ENCODE measurements at places on chromosomes 16 and 17. TPM values are rescaled to one million over a fixed set of nuclear protein-coding genes. Genes with fewer than 3 reads are reported as not detected.

SLC16A13 gene
- not detected for total RNA-seq

KRTAP9-2 gene
- total RNA-seq: not detected

PRCD gene
- total RNA-seq: not detected

RAI1 gene
- 12.7 TPM for total RNA-seq

KRT9 gene
- total RNA-seq: not detected

GPR139 gene
- not detected for total RNA-seq

DNA sequence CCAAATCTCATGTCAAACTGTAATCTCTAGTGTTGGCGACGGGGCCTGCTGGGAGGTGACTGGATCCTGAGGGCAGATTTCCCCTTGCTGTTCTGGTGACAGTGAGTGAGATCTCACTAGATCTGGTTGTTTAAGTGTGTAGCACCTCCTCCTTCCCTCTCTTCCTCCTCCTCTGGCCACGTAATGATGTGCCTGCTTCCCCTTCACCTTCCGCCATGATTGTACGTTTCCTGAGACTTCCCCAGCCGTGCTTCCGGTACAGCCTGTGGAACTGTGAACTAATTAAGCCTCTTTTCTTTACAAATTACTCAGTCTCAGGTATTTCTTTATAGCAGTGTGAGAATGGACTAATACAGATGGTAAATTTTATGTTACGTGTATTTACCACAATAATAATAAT lies 49.2 kb downstream of the METTL16 start:
- H3K27ac ChIP-seq: no peak overlapping the region
- H3K36me3 ChIP-seq: peaks cover 20% of the 10 kb centered on the region
- DNase-seq: no peak
- H3K27me3 ChIP-seq: no peaks in the 10 kb centered on the region

DNA sequence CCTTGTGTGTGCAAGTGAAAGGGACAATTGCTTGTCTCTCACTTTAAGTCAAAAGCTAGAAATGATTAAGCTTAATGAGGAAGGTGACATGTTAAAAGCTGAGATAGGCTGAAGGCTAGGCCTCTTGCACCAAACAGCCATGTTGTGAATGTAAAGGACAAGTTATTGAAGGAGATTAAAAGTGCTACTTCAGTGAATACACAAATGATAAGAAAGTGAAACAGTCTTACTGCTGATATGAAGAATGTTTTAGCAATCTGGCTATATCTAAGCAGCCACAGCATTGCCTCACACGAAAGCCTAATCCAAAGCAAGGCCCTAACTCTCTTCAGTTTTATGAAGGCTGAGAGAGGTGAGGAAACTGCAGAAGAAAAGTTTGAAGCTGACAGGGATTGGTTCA lies 71.0 kb downstream of the CDRT15 start:
- no peaks in the 10 kb centered on the region for H3K36me3 ChIP-seq
- H3K27me3 ChIP-seq: no peaks in the 10 kb centered on the region
- no peaks in the 10 kb centered on the region for H3K4me1 ChIP-seq
- DNase-seq: no peak
- no peak overlapping the region for H3K27ac ChIP-seq

- H3K4me3 ChIP-seq: no peak overlapping the region
- no peak for DNase-seq
- no peaks in the 10 kb centered on the region for H3K4me1 ChIP-seq
- H3K36me3 ChIP-seq: peaks cover 55% of the 10 kb centered on the region
- H3K27me3 ChIP-seq: no peaks in the 10 kb centered on the region
These were observed 7.8 kb downstream of the ACSF3 start for GRCh38 chr16:89101303-89102040.

DNA sequence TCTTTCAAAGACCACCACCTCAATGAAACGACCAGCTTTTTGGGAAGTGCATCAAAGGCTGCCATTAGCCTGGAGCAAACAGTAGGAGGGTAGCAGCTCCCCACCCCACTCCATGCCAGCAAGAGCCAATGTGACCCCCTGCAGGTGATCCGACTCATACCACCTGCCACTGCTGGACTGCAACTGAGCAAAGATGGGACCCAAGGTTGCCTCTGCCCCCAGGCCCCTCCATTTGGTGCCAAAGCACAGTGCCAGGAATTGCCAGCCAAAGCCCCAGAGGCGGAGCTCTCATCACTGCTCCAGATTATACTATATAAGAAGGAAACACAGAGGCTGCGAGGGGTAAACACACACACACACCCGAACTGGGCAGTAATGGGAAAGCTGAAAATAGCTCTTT lies 8.3 kb downstream of the PITPNM3 start:
- H3K4me1 ChIP-seq: no peaks in the 10 kb centered on the region
- DNase-seq: no peak
- no peaks in the 10 kb centered on the region for H3K27me3 ChIP-seq
- no peaks in the 10 kb centered on the region for H3K36me3 ChIP-seq
- no peak overlapping the region for H3K4me3 ChIP-seq

DNA sequence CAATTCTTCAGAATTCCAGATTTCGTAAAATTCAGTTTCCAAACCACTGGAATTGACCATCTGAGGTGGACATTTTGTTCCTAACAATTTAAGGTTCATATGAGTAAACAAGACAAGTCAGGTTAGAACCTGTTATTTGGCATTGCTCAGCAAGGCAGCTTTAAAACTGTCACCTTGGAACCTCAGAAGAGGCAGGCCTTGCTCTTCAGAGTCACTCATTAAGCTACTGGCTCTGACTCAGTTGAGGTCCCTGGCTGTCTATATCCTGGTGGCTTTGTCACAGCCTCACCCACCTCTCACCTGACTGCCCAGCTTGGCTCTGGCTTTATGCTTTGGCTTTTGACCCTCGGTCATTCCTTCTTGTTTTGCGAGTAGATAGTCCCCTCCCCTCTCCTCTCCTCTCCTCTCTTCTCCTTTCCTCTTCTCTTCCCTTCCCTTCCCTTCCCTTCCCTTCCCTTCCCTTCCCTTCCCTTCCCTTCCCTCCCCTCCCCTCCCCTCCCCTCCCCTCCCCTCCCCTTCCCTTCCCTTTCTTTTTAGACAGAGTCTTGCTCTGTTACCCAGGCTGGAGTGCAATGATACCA lies 238.4 kb downstream of the SHISA9 start:
- DNase-seq: no peak
- H3K27me3 ChIP-seq: no peaks in the 10 kb centered on the region
- H3K36me3 ChIP-seq: no peaks in the 10 kb centered on the region
- no peak overlapping the region for H3K4me3 ChIP-seq

- peak overlapping the region; percentile 80 for H3K4me3 ChIP-seq
- peaks cover 32% of the 10 kb centered on the region for H3K36me3 ChIP-seq
- peaks cover 38% of the 10 kb centered on the region for H3K4me1 ChIP-seq
These were observed 767 bp downstream of the SYNGR2 start for GRCh38 chr17:78168903-78169793.

- no peak overlapping the region for H3K27ac ChIP-seq
- H3K4me1 ChIP-seq: peaks cover 13% of the 10 kb centered on the region
- no peaks in the 10 kb centered on the region for H3K36me3 ChIP-seq
These were observed 6.8 kb upstream of the CAVIN1 start for GRCh38 chr17:42429726-42430447.

DNA sequence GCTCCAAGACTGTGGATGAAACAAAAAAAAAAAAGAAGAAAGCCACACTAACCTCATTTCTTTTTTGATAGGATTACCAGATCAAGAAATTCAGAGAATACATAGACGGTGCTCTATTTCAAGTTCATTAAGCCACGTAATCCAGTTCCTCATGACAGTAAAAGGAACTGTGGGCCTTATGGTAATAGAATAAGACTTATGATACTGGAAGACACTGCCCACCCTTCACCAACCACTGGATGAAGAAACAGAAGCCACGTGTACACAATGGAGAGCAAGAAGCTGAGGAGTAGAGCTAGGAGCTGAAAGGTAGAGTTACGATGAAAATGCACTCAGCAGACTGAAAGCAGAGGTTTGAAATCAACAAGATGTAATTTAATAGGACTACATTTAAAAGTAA lies 11.2 kb downstream of the NCBP3 start:
- no peak overlapping the region for H3K4me3 ChIP-seq
- H3K27ac ChIP-seq: no peak overlapping the region
- no peaks in the 10 kb centered on the region for H3K27me3 ChIP-seq
- H3K4me1 ChIP-seq: no peaks in the 10 kb centered on the region
- H3K36me3 ChIP-seq: peaks cover 65% of the 10 kb centered on the region
- DNase-seq: no peak

DNA sequence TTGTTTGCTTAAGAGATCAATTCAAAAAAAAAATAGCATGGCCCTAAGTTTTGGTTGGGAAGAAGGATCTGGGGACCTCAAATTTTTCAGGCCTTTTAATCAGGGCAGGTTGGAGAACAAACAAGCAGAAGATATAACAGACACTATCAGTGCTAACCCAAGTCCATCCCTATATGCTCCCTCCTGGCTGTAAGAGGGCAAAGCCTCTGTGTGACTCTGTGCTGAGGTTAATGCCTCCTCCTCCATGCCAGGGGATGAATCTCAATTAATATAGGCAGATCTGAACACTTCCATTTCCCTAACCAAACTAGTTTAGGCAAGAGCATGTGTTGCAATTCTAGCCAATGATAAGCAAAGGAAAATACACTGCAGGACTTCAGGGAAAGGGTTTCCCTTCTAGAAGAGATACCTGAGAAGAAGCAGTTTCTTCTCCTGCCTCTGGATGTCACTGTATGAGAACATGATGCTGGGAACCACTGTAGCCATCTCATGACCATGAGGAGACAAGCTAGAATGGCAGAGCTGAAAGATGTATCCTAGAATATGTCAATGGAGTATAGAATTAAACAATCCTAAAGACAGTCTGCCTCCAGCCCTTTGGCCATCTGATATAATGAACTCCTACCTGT lies 76.0 kb downstream of the CHD9NB start:
- H3K4me1 ChIP-seq: no peaks in the 10 kb centered on the region
- H3K27ac ChIP-seq: no peak overlapping the region
- H3K27me3 ChIP-seq: no peaks in the 10 kb centered on the region
- no peaks in the 10 kb centered on the region for H3K36me3 ChIP-seq
- no peak overlapping the region for H3K4me3 ChIP-seq
